ENCODE measurements at places on chromosomes 3 and 15.
A peak's percentile ranks its signal among the peaks of the same experiment; 100 is the strongest.

DNA sequence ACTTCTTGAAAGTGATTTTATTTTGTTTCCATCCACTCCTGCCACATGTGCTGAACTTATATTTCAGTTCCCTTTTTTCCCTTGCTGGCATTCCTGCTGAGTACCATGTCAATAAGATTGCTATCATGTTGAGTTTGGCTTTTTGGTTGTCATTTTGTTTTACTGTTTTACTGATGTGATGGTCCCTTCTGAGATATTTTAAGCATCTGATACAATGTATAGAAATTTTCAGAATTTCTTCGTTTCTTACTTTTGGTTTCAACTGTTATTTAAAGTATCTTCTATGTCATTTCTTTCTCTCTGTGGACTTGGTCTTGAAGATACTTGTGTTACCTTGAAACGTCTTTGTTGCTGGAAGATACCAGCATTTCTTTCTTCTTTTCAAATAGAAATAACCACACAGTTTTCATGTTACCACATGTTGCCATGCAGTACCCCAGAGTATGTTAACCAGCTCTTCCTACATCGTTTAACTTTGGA, 14.1 kb downstream of the SIDT1 start:
- DNase-seq: no peak

- peak; percentile 89 for DNase-seq
Observed at GRCh38 chr3:10357592-10358308, 36.8 kb upstream of the SEC13 start.

DNA sequence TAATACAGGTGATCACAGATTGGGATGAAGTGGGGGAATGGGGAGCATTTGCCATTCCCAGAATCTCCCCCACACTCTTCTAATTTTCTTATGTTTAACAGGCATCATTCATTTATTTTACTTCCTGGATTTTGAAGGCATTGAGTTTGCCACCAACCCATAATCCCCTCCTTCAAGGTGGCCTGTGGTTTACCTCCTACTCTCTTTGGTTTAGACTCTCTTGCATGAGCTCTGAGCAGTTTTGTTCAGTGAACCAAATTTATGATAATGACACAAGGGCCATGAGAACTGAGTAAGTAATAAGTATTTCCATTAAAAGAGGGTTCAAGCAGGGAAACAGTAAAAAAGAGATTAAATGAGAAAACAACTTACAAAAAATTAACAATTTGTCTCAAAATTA, 703.1 kb upstream of the CFAP20DC start:
- no peak for DNase-seq

GRCh38 chr3:172766241-172766640, 15.7 kb downstream of the ECT2 start:
- DNase-seq: no peak

- peak; percentile 53 for DNase-seq
Observed at GRCh38 chr3:190345878-190346277, 23.6 kb upstream of the CLDN1 start.

GRCh38 chr15:31265090-31265870, 61.4 kb upstream of the KLF13 start:
- DNase-seq: no peak

DNA sequence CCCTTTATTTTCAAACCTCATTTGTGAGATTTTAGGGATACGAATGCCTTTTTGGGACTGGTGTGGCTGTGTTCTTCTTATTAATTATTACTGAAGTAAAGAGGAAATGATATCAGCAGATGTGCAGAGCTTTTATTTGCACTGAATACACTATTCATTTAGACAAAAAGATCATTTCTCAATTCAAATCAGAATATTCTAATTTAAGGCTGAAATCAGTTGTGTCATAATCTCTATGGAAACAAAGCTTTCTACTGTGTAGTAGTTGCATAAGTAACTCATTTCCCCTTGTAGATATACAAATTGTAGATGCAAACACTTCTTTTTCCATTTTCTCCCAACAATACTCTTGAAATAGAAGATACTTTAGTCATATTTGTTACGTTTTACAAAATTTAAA, 56.0 kb downstream of the PDE8A start:
- DNase-seq: no peak

GRCh38 chr15:49035825-49036224, 10.4 kb downstream of the SECISBP2L start:
- no peak for DNase-seq

- no peak for DNase-seq
Observed at GRCh38 chr15:92101708-92102394, 248.3 kb downstream of the SLCO3A1 start.

DNA sequence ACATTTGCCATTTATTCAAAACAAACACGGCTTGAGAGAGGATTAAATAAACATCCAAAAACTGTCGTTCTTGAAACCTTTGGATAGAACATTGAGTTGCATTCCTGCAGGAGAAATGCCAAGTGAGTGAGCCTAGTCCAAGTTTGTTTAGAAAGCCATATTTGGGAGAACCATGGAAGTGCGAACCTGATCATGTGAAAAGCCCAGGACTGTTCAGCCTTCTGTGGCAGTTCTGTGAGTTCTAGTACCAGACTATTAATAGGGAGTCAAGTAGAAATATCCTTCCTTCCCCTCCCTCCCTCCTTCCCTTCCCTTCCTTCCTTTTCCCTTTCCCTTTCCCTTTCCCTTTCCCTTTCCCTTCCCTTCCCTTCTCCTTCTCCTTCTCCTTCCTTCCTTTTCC, 470.4 kb downstream of the LPP start:
- peak; percentile 78 for DNase-seq

GRCh38 chr3:35929158-35929557, 289.8 kb downstream of the ARPP21 start:
- DNase-seq: peak; percentile 62

DNA sequence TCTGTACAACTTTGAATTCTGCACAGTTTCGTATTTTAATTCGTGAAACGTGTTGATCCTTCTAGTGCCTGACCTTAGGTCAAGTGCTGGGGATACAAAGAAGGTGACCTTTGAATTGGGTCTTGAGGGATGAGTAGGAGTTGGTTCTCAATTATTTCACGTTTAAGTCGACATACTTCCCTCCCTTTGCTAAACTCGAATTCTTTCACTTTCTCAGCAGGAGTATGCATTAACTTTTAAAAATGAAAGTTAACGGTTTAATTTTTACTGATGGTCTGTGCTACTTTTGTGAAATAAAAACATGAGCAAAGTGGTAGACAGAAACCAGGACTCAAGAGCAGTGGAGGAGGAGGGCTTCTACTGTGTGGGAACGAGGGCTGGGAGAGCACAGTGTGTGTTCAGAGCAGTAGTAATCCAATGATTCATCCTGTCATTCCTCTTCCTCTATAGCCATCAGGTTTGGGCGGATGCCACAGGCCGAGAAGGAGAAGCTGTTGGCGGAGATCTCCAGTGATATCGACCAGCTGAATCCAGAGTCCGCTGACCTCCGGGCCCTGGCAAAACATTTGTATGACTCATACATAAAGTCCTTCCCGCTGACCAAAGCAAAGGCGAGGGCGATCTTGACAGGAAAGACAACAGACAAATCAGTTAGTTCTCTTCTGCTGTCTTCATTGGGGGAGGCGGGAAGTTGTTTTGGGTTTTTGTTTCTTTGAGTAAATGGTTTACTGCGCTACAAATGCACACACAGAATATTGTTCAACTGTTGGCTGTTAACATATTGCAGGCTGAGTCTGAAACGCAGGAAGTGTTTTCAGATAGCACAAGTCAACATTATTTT, 78.6 kb upstream of the TSEN2 start:
- peak; percentile 99 for DNase-seq

- DNase-seq: no peak
Observed at GRCh38 chr3:134061401-134061800, 31.7 kb upstream of the SLCO2A1 start.

Measured in M059J (cell line).